BE2C (cell line): ENCODE measurements at places on chromosomes 6 and 20.

GRCh38 chr20:13212750-13213149 lies 8.3 kb upstream of the ISM1 start:
- no peak for DNase-seq

- no peak for DNase-seq
Observed at GRCh38 chr6:11769244-11769643, 9.4 kb downstream of the ADTRP start.

GRCh38 chr6:16725145-16725864 lies 36.0 kb downstream of the ATXN1 start:
- no peak for DNase-seq

DNA sequence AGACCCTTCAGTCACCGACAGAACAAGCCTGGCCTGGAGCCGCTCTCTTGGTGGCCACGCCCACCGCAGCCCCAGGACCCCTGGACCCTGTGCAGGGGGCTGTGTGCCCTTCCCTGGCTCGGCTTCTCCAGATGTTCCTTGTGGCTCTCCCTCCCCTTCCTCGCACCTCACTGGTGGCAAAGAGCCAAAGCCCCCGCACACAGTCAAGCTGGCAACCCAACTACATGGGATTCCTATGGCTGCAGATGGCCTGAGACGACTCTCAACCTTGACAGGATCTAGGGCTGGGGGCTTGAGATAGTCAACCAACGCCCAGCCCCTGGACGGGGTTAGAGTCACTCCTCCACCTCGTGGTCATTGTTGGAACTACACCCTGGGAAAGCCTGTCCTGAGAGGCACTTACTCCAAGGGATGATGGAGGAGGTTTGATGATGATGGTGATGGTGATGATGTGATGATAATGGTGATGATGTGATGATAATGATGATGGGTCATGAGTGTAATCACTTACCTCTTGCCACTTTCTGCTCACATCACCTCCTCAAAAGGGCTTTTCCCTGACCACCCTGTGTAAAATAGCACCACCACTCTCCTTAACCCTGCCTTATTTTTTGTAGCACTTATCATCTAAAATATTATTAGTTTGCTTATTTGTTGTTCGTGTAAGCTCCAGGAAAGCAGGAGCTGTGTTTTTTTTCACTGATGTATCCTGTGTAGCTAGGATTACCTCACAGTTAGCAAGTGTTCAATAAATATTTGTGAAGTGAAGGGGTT lies 278.4 kb downstream of the LRFN2 start:
- peak; percentile 84 for DNase-seq
